ENCODE measurements at places on chromosomes 16 and 17.

DNA sequence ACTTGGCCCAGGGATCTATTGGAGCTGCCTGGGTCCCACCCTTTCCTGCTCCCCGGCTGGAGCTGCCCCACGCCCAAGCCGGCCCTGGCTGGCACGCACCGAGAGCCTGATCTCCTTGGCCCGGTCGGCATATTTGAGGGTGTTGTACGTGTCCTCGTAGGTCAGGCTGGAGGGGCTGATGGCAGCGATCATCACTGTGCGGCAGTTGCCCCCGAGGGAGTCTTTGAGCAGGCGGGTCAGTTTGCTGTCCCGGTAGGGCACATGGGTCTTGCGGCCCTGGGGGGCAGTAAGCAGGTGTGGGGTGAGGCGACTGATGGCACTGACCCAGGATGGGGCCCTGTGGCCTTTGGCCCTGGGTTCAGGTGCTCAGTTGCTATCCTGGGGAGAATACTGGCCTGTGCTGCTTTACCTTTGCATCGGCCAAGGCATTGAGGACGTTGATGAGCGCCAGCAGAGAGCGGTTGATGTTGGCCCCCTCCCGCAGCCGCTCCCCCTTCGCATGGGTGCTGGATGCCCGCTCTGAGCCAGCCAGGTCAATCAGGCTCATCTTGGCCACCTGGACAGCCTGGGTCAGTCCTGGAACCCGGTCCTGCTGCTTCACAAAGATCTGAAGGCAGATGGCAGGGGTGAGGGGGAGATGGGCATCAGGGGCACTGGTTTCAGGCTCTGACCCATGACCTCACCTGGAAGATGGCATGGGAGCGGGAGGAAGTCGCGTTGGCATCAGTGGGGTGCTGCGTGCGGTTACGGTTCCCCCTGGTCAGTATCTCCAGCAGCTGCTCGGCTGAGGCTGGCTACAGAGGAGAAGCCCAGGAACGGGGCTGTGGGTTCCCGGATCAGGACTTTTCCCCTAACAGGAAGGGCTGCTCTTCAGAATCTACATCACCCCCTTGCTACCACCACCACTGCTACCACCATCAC, 13.5 kb downstream of the KIF18B start:
- DNase-seq, result no peak

- no peak for DNase-seq
Measured at GRCh38 chr17:71269201-71269600, 851.6 kb upstream of the SOX9 start.

GRCh38 chr17:71361656-71362450, 759.0 kb upstream of the SOX9 start:
- DNase-seq, result no peak

- no peak for DNase-seq
Measured at GRCh38 chr16:48911700-48912099, 301.7 kb upstream of the N4BP1 start.

GRCh38 chr17:65235284-65235683, 98.1 kb downstream of the RGS9 start:
- no peak for DNase-seq

DNA sequence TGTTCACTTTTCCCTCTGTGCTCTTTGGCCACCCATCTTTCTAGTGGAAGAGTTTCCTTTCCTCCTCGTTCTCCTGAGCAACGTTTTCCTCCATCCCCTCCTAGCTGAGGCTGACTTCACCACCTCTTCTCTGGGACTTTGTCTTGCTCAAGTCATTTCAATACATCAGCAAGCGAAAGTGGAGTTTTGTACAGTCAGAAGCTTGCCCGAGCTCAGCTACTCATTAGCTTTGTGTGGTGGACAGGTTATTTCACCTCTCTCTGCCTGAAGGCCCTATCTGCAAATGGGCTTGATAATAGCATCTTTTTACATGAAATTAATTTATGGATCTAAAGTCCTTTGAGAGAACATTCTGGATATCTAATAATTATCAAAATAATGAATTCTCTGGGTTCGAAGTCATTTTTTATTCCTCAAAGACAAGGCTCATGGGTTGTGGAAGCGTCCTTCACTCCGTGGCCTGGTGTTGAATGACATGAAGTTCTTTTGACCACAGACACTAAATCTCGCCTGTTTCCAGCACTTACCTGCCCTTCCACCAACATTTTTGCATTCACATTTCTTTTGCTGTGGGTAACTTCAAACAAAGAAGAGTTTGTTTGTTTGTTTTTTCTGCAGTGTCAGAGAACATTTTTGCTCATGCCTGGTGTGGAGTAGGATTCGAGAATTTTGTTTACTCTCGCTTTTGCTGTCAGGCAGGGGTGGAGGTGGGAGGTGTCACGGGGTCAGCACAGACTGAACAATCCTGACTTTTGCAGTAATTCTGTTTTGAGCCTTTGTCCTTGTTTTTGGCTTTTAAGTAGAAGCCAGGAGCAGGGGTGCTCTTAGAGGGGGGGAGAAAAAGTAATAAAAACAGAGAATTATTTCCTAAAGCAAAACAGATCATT, 155.0 kb upstream of the CACNG5 start:
- DNase-seq, result no peak

DNA sequence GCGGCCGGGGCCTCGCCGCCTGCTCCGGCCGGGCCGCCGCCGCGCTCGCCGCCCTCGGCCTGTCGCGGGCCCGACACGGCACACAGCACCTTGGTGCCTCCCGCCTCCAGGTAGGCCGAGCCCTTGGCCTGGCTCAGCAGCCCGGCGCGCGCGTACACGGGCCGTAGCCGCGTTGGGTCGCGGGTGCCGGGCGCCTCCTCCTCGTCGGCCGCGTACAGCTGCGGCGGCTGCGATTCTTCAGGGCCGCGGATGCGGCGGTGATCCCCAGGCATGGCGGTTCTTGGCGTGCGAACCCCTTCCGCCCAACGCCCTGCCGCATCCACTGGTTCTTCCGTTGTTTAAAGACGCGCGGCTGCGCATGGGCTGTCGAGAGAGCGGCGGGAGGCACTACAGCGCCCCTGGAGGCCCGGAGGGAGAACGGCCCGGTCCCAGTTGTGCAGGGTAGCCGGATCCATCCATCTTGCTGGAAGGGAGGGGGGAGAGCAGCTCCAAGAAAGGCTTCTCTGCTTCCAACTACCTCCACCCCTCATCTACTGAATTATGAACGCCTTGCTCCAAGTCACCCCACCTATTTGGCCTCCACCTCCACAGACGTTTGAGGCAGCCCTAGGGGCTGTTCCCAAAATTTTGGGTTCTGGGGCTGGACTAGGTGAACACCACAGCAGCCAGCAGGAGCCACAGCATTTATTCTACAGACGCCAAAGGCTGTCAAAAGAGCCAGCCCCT, at the start of gene EXOSC6:
Gene EXOSC6 (minus strand): TSS at position 312 of the 726 bp plus-strand sequence. CDS start 40 bp downstream, at position 272.
- peak; percentile 94 for DNase-seq

- no peak for DNase-seq
Measured at GRCh38 chr17:40551879-40552768, 13.1 kb downstream of the CCR7 start.
